Fibroblast of skin of abdomen (primary cell): ENCODE measurements at places on chromosomes 5 and 9.

GRCh38 chr5:126119887-126120442, 303.2 kb upstream of the GRAMD2B start:
- peak; percentile 36 for DNase-seq

- DNase-seq: peak; percentile 54
Measured at GRCh38 chr9:91486699-91487497, 63.3 kb upstream of the NFIL3 start.

DNA sequence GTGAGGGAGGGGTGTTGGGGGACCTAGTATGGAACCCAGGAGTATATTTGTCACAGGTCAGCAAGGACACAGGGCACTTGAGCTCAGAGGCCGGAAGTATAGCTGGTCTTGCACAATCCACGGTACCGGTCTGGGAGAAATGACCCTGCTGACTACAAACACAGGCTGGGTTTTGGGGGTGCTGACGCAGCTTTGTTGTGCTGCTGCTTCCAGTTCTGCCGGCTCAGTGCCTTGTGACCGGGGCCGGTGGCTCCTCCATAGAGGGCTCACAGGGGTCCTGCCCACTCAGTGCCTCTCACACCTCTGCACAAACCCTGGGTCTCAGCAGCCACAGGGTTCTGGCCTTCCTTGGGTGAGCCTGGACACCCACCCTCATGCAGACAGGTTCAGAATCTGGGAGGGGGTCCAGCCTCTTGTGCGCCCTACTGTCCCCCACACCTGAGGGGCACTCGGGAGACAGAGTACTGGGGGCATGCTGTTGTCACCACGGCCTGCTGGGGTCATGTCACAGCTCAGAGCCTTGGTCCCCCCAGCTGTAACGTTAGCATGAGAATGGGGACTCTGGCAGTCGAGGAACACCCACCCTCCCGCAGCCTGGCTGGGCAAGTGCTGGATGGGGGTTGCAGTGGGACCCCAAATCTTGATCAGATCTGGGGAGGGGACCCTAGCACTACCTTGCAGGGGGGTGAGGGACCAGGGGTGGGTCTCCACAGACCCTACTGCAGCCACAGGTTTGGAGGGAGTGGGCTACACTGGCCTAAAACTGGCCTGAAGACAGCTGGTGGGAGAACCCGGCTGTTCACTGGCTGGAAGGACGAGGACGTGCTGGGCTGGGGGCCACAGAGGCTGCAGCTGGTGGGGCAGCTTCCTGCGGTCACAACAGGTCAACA, 17.7 kb downstream of the NINJ1 start:
- no peak for DNase-seq

DNA sequence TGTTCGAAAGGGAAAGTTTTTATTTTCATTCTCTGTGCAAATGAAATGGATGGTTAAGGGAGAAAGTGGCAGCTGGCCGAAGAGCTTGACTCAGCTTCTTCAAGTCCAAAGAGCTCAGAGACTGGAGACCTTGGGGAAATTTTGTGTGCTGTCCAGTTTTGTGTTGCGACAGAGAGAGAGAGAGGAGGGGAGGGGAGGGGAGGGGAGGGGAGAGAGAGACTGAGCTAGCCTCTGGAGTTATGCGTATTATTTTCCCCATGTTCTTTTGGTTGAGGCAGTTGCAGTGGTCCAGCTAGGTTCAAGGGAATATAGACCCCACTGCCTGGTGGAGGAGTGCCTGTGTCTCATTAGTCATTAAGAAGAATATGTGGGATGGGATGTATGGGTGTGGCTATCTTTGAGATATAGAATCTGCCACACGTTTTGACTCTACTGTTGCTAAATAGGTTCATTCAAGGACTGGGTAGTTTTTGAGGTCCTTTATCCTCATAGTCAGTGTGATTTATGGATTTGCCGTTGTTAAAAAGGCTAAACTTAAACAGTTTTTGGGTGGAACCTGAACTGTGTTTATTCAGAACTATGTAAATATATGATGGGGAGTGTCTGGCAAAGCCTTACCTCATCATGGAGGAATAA, 69.7 kb downstream of the ARHGAP26 start:
- DNase-seq: no peak

DNA sequence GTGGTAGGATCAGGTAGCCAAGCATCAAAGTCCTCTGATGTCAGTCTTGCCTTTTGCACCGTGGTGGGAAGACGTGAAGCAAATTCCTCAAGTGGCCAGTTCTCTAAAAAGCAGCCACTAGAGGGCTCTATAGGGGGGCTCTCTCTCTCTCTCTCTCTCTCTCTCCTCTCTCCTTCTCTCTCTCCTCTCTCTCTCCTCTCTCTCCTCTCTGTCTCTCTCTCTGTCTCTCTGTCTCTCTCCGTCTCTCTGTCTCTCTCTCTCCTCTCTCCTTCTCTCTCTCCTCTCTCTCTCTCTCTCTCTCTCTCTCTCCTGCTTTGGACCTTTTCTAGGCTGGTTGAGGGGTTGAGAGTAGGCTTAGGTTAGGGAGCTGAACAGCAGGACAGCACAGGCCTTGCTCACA, 13.9 kb upstream of the OSMR start:
- peak; percentile 51 for DNase-seq

DNA sequence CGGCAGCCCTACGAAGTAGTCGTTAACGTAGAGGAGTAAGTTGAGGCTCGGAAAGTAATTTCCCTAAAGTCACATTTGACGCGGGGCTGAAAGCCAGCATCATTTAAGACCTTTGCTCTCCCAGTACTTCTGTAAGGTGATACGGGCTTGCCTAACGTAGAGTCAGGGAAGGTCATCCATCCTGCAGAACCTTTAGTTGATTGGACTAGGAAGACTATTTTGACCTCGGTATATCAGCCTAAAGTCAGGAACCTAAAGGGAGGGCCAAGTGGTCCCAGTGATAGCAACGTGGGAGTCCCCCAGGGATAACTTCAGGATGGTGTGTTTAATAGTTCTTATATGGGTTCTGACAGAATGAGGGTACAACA, 657 bp downstream of the NUP214 start:
- DNase-seq: no peak

DNA sequence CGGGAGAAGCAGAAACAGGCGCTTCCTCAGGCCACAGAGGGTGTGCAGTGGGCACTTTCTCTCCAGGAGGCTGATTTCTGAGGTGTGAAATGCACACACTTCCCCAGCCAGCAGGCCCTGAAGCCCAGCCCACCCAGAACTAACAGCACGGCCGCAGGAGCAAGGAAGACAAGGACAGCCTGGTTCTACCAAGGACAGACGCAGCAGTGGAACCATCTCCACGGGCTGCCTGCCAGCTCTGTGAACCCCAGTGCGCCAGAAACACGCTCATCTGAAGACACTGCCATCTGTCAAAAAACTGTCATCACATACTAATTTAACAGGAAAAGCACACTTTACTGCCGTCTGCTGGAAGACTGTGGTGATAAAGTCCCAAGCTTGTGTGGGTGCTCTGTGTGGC, 40.7 kb downstream of the MAPK9 start:
- DNase-seq: no peak

DNA sequence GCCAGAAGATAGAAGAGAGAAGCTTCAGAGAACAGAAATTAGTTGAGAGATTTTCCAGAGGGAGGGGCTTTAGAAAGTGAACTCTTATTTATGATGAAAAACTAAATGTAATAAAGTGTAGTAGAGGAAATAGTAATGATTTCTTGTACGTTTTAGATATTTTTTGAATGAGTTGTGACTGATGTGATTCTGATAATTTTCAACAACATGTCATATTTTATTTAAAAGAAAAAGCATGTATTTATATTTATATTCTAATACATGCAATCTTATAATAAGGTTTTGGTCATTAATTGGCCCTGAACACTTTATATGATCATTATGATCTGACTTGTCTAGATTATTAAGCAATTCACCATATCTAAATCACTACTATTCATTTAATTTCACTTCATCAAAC, 735.2 kb upstream of the CDH9 start:
- no peak for DNase-seq
